GM12892 (cell line): ENCODE measurements at places on chromosomes 4 and X.

DNA sequence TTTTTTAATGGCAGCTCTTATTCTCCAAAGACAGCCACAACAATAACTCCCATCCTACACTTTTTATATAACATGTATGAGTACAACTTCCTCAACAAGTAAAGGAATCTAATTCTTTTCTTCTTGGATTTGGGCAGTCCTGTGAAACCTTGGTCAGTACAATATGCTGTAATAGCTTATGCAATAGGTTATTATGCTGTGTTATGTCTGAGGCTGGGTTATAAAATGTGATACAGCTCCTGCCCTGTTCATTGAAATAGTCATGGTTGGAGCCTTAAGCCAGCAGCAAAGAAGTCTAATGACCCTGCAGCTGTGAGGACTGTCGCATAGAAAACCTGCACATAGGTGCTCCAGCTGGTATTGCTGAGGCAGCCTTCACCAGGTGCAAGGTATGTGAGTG lies 215.8 kb upstream of the RASGEF1B start:
- DNase-seq = no peak

DNA sequence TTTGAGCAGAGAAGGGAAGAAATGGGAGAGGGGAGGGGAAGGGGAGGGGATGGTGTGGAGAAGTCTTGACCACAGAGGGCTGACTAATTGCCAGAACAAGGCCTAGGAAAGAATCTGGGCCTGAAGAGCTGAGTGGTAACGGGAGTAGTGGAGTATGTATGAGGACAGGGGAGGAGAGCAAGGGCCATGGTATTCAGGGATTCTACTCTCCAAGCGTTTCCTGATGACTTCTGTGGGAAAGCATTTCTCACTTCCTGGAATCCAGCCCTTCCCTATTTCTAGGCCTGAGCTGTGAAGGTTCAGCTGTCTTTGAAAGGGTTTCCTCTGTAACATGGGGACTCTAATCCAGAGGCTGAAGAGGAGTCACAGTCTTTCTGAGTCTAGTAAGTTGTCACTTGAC lies 19.7 kb upstream of the SOX3 start:
- DNase-seq = no peak

GRCh38 chr4:169615467-169616106 lies 3.2 kb upstream of the NEK1 start:
- no peak for DNase-seq

DNA sequence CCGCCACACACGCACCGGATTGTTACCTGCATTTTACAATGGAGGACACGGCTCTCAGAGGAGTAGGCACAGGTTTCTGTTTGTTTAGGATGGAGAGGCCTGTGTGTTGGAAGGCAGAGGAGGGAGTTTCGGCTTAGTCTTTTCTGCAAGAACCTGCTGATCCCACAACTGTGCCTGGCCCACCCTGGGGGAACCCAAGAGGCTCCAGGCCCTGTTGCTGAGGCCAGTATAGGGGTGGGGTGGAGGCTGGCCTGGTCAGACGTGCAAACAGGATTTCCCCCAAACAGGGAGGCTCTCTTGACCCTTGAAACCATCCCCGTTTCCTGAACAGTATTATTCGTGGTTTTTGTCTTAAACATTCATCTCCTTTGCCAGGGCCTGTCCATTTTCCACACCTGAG lies 772 bp upstream of the SLC49A3 start:
- no peak for DNase-seq

- DNase-seq = no peak
Observed at GRCh38 chrX:47216393-47216925, 2.0 kb upstream of the CDK16 start.

DNA sequence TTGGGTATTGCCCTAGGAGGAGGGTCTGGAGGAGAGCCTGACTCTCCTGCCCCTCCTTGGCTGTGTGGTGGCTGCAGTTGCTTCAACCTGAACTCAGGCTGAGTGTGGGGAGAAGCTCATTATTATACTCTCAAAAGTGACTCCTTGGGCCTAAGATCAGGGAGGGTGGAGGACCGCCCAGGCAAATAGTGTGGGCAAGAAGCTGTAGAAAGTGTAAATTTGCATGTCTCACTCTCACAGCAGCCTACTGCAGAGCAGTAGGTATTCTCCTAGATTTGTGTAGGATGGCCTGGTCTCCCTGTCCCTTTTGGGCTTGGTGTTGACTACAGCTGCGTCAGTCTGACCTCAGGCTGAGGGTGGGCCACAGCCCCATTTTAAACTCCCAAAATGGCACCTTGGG lies 156.1 kb downstream of the ZNF330 start:
- no peak for DNase-seq

- DNase-seq = no peak
Observed at GRCh38 chr4:154184238-154184637, 307.4 kb downstream of the DCHS2 start.

- no peak for DNase-seq
Observed at GRCh38 chrX:46837558-46838485, 979 bp downstream of the RP2 start.

DNA sequence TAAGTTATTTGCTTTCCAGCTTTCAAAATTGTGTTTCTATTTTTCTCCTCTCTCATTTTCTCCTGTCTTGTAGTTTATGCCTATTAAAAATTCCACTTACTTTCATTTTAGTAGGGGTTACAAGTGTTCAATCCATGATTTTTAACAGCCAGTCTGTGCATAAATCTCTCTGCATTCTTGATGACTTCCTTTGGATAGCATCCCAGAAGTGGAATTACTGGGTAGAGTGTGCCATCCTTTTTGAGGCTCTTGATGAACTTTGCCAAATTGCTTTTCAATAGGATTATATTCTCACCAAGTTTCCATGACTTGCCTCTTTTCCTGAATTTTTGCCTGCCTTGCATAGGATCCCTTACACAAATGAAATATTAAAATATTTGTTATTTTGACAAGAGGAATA lies 58.5 kb downstream of the DIPK2B start:
- DNase-seq = no peak

- DNase-seq = no peak
Observed at GRCh38 chr4:1061056-1061700, 49.8 kb downstream of the FGFRL1 start.

DNA sequence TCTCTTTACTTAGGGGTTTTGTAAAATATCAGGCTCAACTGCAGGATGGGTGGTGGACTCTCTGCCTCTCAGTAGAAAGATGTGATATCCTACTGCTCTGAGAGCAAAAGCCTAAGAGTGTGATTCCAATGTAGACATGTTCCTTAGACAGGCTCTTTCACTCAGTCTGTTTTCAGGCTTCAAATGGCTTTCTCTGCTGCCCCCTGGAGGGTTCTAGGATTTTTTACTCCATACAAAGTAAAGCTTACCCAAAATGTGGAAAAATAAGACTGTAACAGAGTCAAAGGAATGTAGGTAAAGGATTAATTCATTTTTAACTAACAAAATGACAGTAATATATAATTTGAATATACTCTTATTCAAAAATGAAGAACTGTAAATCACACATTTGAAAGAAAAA lies 32.1 kb downstream of the ZGRF1 start:
- DNase-seq = peak; percentile 1

DNA sequence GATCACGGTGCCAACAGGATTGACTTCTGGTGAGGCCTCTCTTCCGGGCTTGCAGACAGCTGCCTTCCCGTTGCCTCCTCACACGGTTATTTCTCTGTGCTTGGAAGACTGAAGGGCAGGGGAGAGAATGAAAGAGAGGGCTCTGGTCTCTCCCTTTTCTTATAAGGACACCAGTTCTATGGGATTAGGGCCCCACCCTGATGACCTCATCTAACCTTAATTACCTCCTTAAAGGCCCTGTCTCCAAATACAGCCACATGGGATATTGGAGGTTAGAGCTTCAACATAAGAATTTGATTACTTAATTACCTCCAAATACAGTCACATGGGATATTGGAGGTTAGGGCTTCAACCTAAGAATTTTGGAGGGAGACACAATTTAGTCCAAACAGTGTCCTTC lies 46.5 kb downstream of the EVC start:
- no peak for DNase-seq

- no peak for DNase-seq
Observed at GRCh38 chr4:37392521-37393255, 148.1 kb downstream of the NWD2 start.

GRCh38 chr4:139555705-139556070 lies 331 bp downstream of the SETD7 start:
- DNase-seq = no peak

DNA sequence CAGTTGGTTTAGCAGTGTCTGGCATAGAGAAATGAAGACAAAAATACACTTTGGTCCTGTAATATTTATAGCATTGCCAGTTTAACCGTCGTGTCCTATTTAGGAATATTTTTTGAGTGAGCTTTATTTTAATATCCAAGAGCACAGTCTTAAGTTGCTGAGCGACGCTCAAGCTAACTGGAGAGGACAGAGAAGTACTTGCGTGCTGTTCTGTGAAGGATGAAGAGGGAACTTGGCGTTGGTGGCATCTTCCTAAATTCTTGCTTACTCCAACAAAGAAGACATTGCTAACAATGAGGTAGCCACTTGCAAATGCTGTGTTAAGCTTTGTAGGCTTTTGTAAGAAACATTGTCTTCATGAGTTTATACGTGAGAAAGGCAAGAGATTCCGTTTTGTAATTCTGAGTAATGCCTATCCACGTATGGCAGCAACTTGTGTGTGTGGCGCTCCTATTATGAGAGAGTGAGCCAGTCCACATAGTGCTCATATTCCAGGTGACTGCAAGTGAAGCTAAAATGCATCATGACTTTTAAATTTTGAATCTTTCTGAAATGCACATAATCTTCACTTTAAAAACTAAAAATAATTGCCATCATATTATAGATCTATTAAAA lies 50.6 kb downstream of the SYNPO2 start:
- no peak for DNase-seq

DNA sequence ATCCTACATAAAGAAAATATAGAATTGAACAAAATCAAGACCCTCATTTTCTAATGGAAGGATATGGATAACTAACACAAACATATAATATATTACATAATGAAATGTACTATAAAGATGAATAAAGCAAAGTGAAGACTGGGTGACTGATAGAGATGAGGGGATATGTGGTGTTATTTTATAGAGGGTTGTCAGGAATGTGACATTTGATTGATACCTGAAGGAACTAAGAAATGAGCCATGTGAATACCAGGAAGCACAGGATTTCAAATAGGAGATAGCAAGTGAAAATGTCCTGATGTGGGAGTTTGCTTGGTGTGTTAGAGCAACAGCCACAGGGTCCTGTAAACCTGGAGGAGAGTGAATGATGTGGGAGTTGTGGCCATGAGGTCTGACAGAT lies 40.1 kb upstream of the GNPDA2 start:
- DNase-seq = no peak

- DNase-seq = no peak
Observed at GRCh38 chrX:150517303-150517910, 51.0 kb upstream of the MTM1 start.

GRCh38 chr4:17707671-17708070 lies 73.8 kb downstream of the FAM184B start:
- DNase-seq = no peak

DNA sequence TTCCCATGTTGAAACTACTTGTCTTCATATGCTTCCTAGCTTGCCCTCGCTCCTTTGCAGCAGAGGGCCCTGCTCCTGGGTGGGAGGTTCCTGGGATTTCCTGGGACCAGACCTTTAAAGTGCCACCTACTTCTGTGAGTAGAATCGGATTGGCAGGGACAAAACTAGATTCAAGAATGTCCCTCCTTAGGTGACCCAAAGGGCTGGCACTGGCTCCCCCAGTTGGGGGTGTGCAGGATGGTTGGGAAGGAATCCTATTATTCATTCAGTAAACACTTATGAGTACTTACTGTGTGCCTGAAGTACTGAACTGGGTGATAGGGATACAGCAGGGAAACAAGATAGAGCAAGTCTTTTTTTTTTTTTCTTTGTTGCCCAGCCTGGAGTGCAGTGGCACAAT lies 2.6 kb upstream of the KANTR start:
- no peak for DNase-seq

DNA sequence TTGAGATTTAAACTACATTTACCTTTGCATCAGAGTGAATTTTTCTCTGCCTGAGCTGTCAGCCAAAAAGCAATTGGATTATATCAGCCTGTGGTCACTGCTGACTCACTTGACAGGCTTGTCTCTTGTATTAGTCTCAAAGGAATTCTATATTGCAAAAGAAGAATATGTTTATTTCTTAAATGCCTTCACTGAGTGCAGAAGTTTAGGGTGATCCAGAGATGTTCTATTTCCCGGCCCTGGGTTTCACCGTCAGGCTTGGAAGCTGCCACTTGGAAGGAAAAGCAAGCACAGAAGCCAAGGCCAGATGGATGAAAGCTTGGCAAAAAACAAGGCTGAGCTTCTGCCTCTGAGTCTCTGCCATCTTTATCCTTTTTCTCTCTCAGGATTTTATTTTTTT lies 80.9 kb downstream of the FAM114A1 start:
- no peak for DNase-seq

DNA sequence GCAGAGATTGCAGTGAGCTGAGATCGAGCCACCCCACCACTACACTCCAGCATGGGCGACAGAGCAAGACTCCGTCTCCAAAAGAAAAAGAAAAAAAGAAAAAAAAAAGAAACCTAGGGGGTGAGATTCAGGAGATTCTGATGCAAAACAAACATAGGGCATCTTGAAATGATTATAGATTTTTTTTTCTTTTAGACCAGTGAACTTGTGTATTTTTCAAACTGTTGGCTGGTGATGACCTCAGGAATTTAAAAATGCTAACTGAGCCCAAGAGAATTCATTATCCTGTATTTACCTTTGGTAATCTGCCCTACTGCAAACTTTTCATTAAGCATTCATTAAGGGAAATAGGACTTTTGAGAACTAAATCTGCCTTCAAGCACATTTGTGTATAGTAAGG lies 20.6 kb downstream of the ATP10D start:
- DNase-seq = no peak

DNA sequence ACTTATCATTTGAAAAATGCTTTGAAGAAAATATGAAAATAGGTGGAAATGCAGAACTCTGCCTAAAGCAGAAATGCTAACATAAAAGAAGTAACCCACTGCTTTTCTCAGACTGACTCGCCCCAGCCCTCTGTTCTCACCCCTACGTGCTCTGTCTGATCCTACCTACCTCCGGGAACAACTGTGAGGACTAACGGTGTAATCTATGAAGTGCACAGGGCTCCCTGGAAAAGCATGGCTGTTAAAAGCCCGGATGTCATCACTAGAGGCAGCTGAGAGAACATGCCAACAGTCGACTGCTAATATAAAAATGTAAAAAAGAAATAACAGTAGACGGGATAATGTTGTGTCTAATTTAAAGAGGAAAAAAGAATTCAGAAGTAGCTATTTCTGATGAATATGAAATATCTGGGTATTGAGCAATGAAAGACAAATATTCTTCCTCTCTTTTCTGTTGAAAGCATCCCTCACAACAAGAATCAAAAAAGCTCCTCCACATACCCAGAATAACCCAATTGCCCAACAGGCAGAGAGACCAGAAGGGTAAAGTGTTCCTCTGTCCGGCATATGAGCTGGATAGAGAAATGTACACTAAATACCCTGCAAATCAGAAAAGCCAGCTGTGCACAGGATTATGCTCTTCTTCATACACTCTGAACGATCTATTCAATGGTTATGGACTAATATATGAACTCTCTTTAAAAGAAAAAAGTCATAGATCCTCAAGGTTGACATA lies 130.7 kb downstream of the TSPAN5 start:
- DNase-seq = no peak

GRCh38 chr4:90060039-90060438 lies 67.2 kb upstream of the CCSER1 start:
- no peak for DNase-seq

- no peak for DNase-seq
Observed at GRCh38 chrX:15359701-15360100, 24.4 kb upstream of the PIGA start.

- no peak for DNase-seq
Observed at GRCh38 chr4:128358913-128359279, 71.3 kb upstream of the PGRMC2 start.

- no peak for DNase-seq
Observed at GRCh38 chr4:74540193-74540592, 95.3 kb downstream of the AREG start.

GRCh38 chrX:49760290-49760890 lies 64.6 kb upstream of the PAGE1 start:
- DNase-seq = no peak
